ENCODE measurements at places on chromosomes 2 and 18. TPM values are rescaled to one million over a fixed set of nuclear protein-coding genes. Genes with fewer than 3 reads are reported as not detected.

Gene HOXD12
- total RNA-seq = not detected

Gene LRRC30
- total RNA-seq = not detected

Gene DYNC2LI1
- 48.9 TPM for total RNA-seq

Gene SMAD2
- 48.5 TPM for total RNA-seq

Gene SLC4A1AP
- 24.7 TPM for total RNA-seq

Gene C18orf32
- total RNA-seq = 36.4 TPM

GRCh38 chr2:110688594-110689091 is 10.8 kb upstream of the BUB1 start:
- no peaks in the 10 kb centered on the region for H3K4me1 ChIP-seq
- H3K27ac ChIP-seq = no peak overlapping the region
- H3K27me3 ChIP-seq = peaks cover 22% of the 10 kb centered on the region
- DNase-seq = no peak
- no peak overlapping the region for H3K4me3 ChIP-seq

GRCh38 chr18:25422230-25422629 is 70.3 kb upstream of the ZNF521 start:
- H3K36me3 ChIP-seq = no peaks in the 10 kb centered on the region
- no peak overlapping the region for H3K4me3 ChIP-seq
- no peaks in the 10 kb centered on the region for H3K27me3 ChIP-seq
- no peaks in the 10 kb centered on the region for H3K4me1 ChIP-seq
- DNase-seq = no peak

- H3K4me3 ChIP-seq = no peak overlapping the region
- peaks cover 11% of the 10 kb centered on the region for H3K4me1 ChIP-seq
- no peaks in the 10 kb centered on the region for H3K27me3 ChIP-seq
- H3K36me3 ChIP-seq = no peaks in the 10 kb centered on the region
These were observed 87.7 kb downstream of the SPTBN1 start for GRCh38 chr2:54543733-54544396.

- H3K36me3 ChIP-seq = no peaks in the 10 kb centered on the region
- DNase-seq = no peak
- no peaks in the 10 kb centered on the region for H3K4me1 ChIP-seq
These were observed 191.3 kb downstream of the RPRM start for GRCh38 chr2:153287109-153287801.

DNA sequence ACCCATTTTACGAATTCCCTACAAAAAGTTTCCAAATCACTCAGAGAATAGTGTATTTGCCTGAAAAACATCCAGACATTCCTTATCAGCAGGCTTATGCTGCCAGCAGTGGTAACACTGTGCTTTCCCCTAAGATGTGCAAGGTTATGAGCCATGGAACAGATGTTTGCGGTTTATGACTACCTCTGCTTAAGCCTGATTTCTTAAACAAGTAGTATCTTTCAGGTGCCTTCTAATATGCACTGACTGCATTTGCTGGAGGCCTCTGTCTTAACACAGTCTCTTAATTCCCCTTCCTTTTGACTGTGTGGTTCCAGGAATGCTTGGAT is 54.8 kb downstream of the CDC42EP3 start:
- H3K36me3 ChIP-seq = no peaks in the 10 kb centered on the region
- H3K27ac ChIP-seq = no peak overlapping the region
- H3K27me3 ChIP-seq = no peaks in the 10 kb centered on the region
- peaks cover 16% of the 10 kb centered on the region for H3K4me1 ChIP-seq
- H3K4me3 ChIP-seq = no peak overlapping the region

- peaks cover 47% of the 10 kb centered on the region for H3K4me1 ChIP-seq
- H3K36me3 ChIP-seq = peaks cover 16% of the 10 kb centered on the region
- H3K27ac ChIP-seq = no peak overlapping the region
- no peak for DNase-seq
- H3K27me3 ChIP-seq = no peaks in the 10 kb centered on the region
These were observed 44.9 kb downstream of the HDLBP start for GRCh38 chr2:241270531-241270930.

- peaks cover 27% of the 10 kb centered on the region for H3K4me1 ChIP-seq
- peaks cover 12% of the 10 kb centered on the region for H3K36me3 ChIP-seq
These were observed 3.5 kb upstream of the RHOB start for GRCh38 chr2:20443276-20443920.

GRCh38 chr2:238790833-238791230 is 57.1 kb upstream of the TWIST2 start:
- H3K27me3 ChIP-seq = no peaks in the 10 kb centered on the region
- peak overlapping the region; percentile 81 for H3K27ac ChIP-seq
- no peak for DNase-seq

DNA sequence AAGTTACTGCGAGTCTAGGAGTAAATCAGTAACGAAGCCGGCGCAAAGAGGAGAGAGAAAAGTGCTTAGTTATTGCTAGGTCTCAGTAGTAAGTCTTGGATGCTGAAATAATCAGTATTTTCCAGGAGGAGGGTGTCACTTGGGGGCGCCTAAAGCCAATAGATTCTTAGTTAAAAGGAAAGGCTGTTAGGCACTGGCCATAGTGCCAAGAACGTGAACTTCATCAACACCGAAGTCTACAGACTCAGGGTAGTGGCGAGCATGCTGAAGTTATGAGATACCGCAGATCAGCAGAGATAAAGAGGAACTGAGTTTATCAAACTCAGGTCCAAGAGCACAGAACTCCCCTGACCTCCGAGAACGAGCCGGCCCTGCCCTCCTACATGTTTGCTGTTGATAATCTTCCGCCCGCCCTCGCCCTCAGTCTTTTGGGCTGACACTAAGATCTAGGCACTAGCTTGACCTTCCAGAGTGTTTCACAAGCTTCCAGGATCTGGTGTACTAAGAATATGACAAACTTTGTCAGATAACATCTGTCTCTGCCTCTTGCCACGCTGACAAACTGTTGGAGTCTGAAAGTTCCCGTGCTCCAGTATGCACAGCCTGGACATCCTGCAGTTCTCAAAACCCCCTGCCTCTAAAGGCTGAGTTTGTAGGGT is 49.2 kb downstream of the CYB5A start:
- H3K4me3 ChIP-seq = no peak overlapping the region
- H3K27me3 ChIP-seq = no peaks in the 10 kb centered on the region
- H3K36me3 ChIP-seq = no peaks in the 10 kb centered on the region
- DNase-seq = no peak
- H3K4me1 ChIP-seq = no peaks in the 10 kb centered on the region
- H3K27ac ChIP-seq = no peak overlapping the region

- no peak for DNase-seq
- no peaks in the 10 kb centered on the region for H3K36me3 ChIP-seq
- no peaks in the 10 kb centered on the region for H3K4me1 ChIP-seq
- no peaks in the 10 kb centered on the region for H3K27me3 ChIP-seq
These were observed 70.3 kb upstream of the CTLA4 start for GRCh38 chr2:203797276-203797675.

- H3K36me3 ChIP-seq = no peaks in the 10 kb centered on the region
- peaks cover 15% of the 10 kb centered on the region for H3K4me1 ChIP-seq
- no peak for DNase-seq
- H3K4me3 ChIP-seq = no peak overlapping the region
- no peaks in the 10 kb centered on the region for H3K27me3 ChIP-seq
- H3K27ac ChIP-seq = peak overlapping the region; percentile 61
These were observed 17.7 kb upstream of the NFE2L2 start for GRCh38 chr2:177282181-177282641.

GRCh38 chr2:190674966-190675650 is 26.2 kb downstream of the NAB1 start:
- no peak for DNase-seq
- H3K4me1 ChIP-seq = no peaks in the 10 kb centered on the region
- no peaks in the 10 kb centered on the region for H3K27me3 ChIP-seq

DNA sequence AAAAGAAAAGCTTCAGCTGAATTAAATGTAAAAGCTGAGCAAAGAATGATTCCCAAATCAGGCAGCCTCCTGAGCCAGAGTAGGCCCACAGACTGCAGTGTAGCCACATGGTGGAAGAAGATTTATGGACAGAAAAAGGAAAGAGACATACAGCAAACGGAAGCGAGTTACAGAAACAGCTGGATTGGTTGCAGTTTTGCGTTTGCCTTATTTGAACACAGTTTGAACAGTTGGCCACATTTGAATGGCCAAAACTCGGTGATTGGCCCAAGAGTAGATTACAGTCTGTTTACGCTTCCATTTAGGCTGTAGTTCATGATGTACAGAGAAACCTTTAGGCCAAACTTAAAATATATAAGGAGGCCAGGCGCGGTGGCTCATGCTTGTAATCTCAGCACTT is 35.1 kb downstream of the SH2D6 start:
- no peaks in the 10 kb centered on the region for H3K36me3 ChIP-seq
- H3K27ac ChIP-seq = no peak overlapping the region
- H3K4me1 ChIP-seq = peaks cover 11% of the 10 kb centered on the region
- no peak overlapping the region for H3K4me3 ChIP-seq

- no peak overlapping the region for H3K4me3 ChIP-seq
- DNase-seq = no peak
- peaks cover 11% of the 10 kb centered on the region for H3K4me1 ChIP-seq
- H3K27me3 ChIP-seq = no peaks in the 10 kb centered on the region
- H3K36me3 ChIP-seq = peaks cover 42% of the 10 kb centered on the region
These were observed 88.5 kb downstream of the KLF7 start for GRCh38 chr2:207077266-207077665.

DNA sequence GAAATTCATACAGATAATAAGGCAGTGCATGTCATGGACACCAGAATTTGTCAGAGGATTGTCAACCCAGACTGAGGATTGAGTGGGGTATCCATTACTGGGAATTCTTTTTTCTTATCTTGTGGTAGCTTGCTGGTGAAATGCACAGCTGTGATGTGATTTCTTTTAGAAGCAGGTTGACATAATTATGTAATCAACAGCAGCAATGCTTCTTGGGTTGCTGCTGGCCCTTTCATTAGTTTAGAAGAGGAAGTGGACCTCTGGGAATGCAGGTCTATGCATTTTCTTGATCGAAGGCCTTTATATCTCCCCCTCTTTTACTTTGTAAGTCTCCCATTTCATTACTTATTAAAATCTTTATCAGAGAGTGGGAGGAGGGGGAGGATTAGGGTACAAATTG is 319.9 kb downstream of the AGPS start:
- no peaks in the 10 kb centered on the region for H3K36me3 ChIP-seq

GRCh38 chr2:204353823-204354222 is 191.5 kb upstream of the PARD3B start:
- no peak for DNase-seq
- H3K36me3 ChIP-seq = no peaks in the 10 kb centered on the region
- H3K27ac ChIP-seq = no peak overlapping the region
- peaks cover 3% of the 10 kb centered on the region for H3K4me1 ChIP-seq

DNA sequence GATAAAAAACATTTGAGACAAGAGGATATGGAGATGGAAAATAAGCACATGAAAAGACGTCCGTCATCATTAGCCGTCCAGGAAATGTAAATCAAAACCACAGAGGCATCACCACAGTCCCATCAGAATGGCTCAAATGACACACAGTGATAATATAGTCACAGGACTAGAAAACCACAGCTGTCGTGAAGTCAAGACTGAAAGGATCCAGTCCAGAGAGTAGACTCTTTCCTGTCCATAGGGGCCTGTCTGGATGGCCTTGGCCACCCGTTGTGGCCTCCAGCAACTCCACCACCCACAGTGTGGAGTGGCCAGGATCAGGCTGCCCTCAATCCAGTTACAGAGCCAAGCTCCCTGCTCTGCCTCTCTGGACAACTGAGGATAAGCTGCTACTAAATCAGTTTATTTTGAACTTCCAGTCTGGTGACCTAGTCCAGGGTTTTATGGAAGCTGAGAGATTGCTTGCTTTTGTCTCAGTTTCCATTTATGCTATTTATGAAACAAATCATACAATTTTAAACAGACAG is 60.4 kb downstream of the RHOB start:
- no peaks in the 10 kb centered on the region for H3K36me3 ChIP-seq
- no peak for DNase-seq
- peaks cover 36% of the 10 kb centered on the region for H3K4me1 ChIP-seq
- no peaks in the 10 kb centered on the region for H3K27me3 ChIP-seq

GRCh38 chr2:96977631-96978195 is 8.7 kb downstream of the FAM178B start:
- H3K36me3 ChIP-seq = no peaks in the 10 kb centered on the region
- no peak for DNase-seq
- no peak overlapping the region for H3K4me3 ChIP-seq
- H3K27me3 ChIP-seq = no peaks in the 10 kb centered on the region
- peaks cover 6% of the 10 kb centered on the region for H3K4me1 ChIP-seq

- no peaks in the 10 kb centered on the region for H3K36me3 ChIP-seq
- H3K4me3 ChIP-seq = no peak within 1 kb of the TSS
- no peaks in the 10 kb centered on the region for H3K4me1 ChIP-seq
- DNase-seq = no peak
- H3K27me3 ChIP-seq = no peaks in the 10 kb centered on the region
These were observed at the start of gene NGEF for GRCh38 chr2:233013027-233013461. NGEF (minus strand) TSS chr2:233013256; CDS start chr2:232974890, 38,366 bp downstream.

DNA sequence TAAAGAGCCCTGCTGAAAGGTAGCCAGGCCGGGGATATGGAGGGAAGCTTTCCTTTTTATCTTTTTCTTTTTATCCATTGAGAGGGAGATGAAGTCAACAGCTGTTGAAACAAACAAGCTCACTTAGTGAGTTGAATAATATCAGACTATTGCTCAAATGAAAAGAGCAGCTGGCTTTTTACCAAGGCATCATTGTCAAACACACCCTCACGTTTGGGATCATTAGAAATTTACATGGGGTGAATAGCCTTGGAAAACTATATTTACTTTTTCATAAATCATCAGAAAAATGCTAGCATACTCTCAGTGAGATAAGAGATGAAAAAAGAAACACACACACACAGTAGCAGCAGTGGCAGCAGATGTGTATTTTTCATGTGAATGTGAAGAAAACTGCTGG is 71.5 kb upstream of the HNMT start:
- H3K4me1 ChIP-seq = no peaks in the 10 kb centered on the region
- no peaks in the 10 kb centered on the region for H3K27me3 ChIP-seq
- H3K27ac ChIP-seq = no peak overlapping the region
- DNase-seq = no peak

DNA sequence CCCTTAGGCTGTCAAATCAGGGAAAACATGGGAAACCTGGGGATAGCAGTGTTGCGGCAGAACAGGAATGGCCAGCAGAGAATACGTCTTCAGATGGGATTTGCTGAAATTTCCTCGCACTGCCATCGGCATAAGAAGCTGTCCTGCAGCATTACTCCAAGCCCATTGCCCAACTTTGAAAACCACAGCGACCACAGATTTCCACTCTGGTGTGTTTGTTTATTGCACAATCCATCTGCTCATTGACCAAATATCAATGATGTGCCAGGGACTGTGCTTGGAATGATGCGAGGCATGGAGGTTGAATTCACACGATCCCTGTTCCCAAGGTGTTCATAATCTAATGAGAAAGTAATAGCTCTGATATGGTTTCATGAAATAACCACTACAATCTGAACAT is 383.3 kb upstream of the MYT1L start:
- H3K36me3 ChIP-seq = no peaks in the 10 kb centered on the region
- peaks cover 31% of the 10 kb centered on the region for H3K27me3 ChIP-seq
- H3K4me3 ChIP-seq = no peak overlapping the region
- no peak for DNase-seq
- H3K4me1 ChIP-seq = no peaks in the 10 kb centered on the region
- H3K27ac ChIP-seq = no peak overlapping the region

GRCh38 chr18:404061-404636 is 96.4 kb downstream of the COLEC12 start:
- no peaks in the 10 kb centered on the region for H3K36me3 ChIP-seq
- H3K4me1 ChIP-seq = peaks cover 20% of the 10 kb centered on the region
- no peaks in the 10 kb centered on the region for H3K27me3 ChIP-seq
- DNase-seq = no peak
- no peak overlapping the region for H3K4me3 ChIP-seq
